ENCODE measurements at places on chromosomes 4 and X.

DNA sequence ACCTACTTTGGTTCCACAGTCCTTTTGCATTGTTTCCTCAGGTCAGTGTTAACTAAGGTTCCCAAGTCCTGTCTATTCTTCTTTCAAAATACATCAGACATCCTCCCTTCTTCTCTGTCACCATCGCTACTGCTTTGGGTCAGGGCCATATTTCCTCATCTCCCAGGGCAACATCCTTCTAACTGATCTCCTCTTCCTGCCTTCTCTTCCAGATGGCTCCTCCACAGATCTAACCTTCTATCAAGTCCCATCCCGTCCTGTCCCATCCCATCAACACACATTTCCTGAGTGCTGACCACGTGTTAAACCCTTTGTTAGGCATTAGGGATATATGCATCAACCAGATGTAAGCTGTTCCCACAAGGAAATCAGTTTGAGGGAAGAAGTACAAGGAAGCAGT, 25.9 kb downstream of the PLAC1 start:
- no peak for DNase-seq

DNA sequence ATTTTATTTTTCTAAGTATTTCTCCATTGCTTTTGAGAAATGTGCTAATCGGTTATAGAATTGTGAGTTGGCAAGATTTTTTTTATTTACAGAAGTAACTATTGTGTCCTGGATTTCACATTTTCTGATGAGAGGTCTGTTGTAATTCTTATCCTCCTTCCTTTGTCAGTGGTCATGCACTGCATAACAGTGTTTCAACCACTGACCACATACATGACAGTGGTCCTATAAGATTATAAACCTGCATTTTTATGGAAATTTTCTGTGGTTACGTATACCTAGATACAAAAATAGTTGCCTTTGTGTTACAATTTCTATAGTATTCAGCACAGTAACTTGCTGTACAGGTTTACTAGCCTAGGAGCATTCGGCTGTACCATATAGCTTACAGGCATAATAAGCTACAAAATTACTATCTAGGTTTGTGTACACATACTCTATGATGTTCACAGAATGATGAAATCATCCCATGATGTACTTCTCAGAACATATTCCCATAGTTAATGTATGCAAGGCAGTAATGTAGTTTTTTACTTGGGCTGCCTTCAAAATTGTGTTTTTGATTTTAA, 47.8 kb downstream of the APELA start:
- DNase-seq: no peak

DNA sequence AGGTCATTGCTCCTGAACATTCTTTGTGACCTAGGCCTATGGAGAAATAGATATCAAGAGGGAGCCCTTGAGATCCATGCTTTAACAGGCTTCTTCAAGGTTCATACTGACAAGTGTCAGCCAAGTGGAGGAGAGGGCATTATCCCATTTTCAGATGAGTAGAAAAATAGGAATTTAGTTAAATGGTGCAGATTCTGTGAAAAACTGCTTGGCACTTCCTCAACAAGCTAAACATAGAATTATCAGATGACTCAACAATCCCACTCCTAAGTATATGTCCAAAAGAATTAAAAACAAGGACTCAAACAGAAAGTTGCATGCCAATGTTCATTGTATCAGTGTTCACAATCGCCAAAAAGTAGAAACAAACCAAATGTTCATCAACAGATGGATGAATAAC, 43.8 kb upstream of the KCNIP4 start:
- DNase-seq: peak; percentile 14

- no peak for DNase-seq
Measured at GRCh38 chr4:24582235-24582832, 2.0 kb downstream of the DHX15 start.

DNA sequence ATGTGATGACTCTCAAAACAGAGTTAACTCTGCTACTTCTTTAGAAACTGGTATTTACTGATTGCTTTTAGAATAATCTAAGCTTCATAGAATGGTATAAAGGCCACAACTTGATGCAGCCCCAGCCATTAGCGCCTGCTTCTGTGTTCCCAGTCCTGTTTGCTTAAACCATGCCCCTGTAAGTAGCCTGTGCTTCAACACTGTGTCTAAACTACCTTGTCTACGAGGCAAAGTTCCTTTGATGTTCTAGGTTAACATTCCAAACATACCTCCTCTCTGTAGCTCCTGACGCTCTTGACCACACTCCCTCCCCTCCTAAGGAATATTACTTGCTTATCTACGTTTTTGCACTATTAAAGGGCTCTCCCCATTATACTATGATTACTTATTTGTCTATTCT, 352.5 kb upstream of the ADGRL3 start:
- no peak for DNase-seq

GRCh38 chr4:185738038-185738552, 73.9 kb downstream of the SORBS2 start:
- peak; percentile 85 for DNase-seq

GRCh38 chr4:6188687-6189305, 11.6 kb downstream of the JAKMIP1 start:
- DNase-seq: no peak

Measured in AG09309 (cell line).